Stimulated activated CD4-positive, alpha-beta T cell treated with anti-CD3 and anti-CD28 coated beads, Interleukin-1b, Interleukin-23, amount 100 ng/mL, for 1 hour (primary cell): ENCODE measurements at places on chromosomes 4 and X.

DNA sequence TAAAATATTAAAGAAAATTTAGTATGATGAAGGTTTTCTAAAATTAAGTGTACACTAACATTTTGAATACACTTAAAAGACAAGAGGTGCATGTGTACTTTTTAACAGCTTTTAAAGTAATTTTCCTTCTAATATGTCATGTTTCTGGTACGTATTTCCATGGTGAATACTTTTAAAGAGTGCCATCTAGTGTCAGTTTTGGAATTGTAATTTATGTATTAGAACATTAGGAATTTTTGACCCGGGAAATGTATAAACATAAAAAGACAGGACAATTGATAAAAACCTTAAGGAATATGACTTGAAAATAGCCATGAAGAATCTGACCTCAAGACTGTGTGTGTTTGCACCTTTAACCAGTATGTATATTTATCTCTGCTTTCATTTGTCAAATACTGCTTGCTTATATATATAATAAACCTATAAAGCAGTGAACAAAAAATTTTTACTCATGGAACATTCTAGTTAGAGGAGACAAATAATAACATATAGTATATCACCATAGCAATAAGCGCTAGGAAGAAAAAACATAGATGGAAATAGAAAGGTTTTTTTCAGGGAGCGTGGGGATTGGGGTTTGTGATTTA lies 7.2 kb downstream of the GSTCD start:
- DNase-seq: no peak

DNA sequence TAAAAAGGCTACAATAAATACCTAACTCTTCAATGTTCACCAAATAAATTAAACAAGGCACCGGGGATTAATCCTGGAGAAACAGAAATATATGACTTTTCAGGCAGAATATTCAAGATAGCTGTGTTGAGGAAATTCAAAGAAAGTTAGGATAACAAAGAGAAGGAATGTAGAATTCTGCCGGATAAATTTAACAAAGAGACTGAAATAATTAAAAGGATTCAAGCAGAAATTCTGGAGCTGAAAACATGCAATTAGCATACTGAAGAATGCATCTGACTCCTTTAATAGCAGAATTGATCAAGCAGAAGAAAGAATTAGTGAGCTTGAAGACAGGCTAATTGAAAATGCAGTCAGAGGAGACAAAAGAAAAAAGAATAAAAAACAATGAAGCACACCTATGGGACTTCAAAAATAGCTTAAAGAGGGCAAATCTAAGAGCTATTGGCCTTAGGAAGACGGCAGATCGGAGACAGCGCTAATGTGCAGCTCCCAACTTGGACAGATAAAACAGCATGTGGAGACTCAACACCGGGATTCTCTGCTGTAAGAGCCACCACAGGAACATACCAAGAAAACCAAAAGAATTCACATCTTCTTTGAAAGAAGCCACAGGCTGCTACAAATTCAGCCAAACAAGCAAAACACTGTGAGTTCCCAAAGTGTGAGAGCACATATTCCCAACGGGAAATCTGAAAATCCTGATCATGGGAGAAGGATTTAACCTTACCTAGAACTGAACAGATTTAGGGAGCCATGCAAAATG lies 1290.9 kb downstream of the PCDH18 start:
- DNase-seq: no peak

DNA sequence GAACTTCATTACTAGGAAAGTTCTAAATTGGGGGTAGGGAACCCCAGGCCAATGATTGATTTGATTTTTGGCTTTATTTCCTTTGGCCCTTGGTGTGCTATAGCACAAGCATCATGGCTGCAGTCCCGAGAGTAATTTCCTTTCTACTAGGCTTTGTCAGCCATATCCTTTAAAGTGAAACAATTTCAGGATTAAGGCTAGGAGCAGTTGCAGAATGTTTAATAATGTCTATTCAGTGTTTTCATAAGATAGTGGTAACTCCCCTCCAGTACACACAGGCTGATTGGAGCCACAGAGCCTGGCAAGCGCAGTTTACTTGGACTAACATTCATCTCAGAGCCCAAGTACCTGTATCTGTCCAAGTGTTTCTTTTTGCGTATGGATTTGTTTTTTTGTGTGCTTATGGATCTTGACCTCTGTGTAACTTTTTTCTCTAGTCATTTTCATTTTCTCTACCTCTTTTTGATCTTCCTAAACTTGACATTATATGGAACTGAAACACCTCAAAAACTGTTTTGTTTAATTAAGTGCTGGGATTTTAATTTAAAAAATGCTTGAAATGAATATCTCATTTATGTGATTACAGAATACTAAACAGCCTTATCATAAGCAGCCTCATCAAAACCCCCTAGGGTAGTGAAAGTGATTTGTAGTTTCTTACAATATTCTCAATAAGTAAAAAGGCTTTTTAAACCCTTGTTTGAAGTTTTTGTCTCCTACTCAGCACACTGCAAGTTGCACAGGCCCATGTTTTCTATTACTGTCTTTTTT lies 7.5 kb downstream of the STIM2 start:
- no peak for DNase-seq

DNA sequence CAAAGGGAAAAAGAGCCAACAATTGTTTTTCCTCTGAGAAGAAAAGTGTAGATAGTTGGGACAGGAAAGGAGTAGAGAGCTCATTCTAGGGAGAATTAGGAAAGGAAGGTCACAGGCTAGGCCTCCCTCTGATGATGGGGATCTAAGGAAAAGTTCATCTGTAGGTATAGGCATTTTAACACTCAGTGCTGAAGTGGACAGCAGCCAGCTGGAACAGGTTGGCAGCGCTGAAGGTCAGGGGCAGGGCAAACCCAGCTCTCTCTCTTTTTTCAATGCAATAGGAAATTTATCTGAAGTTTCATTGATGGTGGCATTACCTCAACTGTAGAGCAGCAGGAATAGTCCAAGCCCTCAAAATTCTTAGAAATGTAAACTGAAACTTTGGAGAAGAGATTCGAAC lies 98.5 kb upstream of the ETNPPL start:
- DNase-seq: no peak

DNA sequence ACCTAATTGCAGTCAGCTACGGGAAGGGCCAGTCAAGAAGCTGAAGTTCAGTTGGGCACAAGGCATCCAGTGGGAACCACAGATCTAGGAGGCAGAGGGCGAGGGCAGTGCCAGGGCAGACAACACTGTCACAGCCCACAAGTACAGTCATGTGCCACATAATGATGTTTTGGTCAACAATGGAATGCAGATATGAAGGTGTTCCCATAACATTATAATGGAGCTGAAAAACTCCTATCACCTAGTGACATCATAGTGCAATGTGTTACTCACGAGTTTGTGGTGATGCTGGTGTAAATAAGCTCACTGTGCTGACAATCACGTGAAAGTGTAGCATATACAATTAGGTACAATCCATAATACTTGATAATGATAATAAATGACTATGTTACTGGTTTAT lies 4.5 kb upstream of the TMEM255A start:
- no peak for DNase-seq

DNA sequence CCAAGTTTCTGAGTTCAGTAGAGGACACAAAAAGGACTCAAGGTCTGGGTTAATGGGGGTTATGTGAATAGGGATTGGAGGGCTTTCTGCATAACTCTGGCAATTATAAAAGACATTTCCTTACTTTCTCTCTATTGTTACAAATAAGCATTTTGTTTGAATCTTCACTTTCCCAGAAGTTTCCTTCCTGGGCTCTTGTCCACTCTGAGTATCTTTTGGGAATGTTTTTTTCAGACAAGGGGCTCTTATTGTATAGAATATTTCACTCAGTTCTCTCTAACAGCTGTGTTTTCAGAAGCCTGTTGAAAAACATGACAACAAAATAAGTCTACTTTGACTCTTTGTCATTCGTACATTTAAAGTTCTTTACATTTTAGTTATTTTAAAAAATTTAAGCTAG lies 57.6 kb upstream of the MAP9 start:
- DNase-seq: no peak

DNA sequence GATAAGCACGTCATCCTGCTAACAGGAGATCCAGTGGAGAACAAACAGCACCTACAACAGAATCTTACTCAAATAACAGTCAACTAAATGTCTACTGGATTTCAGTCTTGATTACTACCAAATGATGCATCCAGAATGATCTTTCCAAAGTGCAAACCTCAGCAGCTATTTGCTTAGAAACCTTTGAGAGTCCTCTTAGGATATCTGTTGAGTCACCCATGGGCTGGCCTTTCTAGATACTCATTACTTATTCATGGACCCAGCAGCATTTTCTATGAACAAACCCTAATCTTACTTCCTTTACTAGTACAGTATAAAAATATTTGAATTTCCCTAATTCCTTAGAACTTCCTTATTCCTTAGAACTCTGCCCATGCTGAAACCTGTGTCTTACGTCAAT lies 118.5 kb upstream of the PABPC4L start:
- DNase-seq: no peak

- DNase-seq: no peak
Measured at GRCh38 chrX:54776987-54777672, 20.9 kb downstream of the ITIH6 start.

- no peak for DNase-seq
Measured at GRCh38 chr4:4379540-4380087, 7.3 kb upstream of the NSG1 start.

DNA sequence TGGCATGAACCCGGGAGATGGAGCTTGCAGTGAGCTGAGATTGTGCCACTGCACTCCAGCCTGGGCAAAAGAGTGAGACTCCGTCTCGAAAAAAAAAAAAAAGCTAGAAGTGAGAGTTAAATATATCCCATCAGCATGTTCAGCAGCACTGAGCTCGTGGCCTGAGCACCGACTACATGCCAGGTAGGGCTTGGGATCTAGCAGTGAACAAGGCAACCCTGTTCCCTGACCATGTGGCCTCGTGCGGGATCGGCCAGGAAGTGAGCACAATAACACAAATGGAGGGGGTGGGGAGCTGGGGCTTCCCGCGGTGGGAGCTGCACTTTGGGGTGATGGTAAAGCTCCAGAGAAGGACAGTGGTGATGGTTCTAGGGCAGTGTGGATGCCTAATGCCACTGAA lies 193.7 kb upstream of the PSAPL1 start:
- no peak for DNase-seq

GRCh38 chr4:129641179-129641578 lies 545.2 kb downstream of the C4orf33 start:
- DNase-seq: no peak

DNA sequence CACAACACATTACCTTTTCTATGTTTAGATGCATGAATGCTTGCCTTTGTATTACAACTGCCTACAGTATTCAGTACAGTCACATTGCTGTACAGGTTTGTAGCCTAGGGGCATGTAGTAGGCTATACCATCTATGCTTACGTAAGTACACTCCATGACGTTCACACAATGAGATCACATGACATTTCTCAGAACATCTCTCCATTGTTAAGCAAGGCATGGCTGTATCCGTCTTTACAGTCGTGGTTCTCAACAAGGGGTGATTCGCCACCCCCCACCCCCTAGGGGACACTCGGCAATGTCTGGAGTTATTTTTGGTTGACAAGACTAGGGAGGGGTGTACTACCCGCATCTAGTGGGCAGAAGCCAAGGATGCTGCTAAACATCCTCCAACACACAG lies 12.1 kb downstream of the CD99L2 start:
- DNase-seq: no peak

DNA sequence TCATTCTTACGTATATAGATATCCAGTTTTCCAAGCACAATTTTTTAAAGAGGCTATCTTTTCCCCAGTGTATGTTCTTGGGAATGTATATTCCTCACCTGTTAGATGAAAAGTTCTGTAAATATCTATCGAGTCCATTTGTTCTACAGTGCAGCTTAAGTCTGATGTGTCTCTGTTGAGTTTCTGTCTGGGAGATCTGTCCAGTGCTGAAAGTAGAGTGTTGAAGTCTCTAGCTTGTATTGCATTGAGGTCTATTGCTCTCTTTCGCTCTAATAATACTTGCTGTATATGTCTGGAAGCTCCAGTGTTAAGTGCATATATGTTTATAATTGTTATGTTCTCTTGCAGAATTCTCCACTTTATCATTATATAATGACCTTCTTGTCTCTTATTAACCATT lies 373.1 kb downstream of the PPARGC1A start:
- no peak for DNase-seq

- DNase-seq: no peak
Measured at GRCh38 chr4:138658518-138658917, 357.1 kb upstream of the NOCT start.

GRCh38 chrX:46831765-46832327 lies 5.0 kb upstream of the RP2 start:
- no peak for DNase-seq

- no peak for DNase-seq
Measured at GRCh38 chr4:5750946-5751665, 40.1 kb downstream of the EVC start.

DNA sequence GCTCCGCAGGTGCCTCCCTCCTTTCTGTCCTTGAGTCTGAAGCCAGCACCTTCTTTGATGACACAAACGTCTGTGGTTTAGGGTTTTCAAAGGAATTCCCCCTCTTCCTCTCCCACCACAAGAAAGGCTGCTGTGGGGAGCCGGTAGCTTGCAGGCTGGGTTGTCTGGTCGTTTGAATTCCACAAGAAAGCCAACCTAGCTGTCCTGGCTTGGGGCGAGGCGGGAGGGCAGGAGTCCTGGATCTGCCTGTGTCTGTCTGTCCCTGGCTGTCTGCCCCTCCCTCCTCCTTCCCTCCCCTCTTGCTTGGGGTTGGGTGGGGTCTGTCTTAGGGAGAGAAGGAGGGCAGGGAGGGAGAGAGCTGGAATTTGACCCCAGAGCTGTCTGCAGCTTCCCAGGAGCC lies 56.3 kb downstream of the SHROOM2 start:
- DNase-seq: no peak

DNA sequence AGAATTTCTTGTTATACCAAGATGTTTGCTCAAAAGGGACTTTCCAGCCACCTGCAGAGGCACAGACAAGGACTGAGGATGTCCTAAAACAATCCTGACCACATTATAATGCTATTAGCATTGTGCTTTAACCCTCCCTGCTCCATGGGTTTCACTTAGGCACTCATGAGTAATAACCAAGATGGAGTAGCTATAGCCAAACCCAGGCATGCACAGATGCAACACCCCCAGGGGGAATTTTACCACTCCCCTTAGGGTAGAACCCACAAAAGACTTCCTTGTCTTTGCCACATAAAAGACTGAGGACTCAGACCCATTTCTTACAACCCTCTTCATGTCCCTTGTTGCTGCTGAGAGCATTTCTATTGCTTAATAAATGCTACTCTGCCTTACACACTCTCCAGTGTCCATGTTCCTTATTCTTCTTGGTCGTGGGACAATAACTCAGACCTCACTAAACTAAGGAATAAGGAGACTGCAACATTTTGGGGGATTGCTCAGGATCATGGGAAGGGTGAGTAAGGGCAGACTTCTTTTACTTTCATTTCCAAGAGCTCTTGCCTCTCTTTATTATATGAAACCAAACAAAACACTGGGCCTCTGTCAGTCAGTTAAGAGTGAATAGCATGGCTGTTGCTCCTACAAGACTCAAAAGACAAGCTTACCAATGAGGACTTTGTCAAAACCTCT lies 103.5 kb downstream of the TECRL start:
- no peak for DNase-seq

DNA sequence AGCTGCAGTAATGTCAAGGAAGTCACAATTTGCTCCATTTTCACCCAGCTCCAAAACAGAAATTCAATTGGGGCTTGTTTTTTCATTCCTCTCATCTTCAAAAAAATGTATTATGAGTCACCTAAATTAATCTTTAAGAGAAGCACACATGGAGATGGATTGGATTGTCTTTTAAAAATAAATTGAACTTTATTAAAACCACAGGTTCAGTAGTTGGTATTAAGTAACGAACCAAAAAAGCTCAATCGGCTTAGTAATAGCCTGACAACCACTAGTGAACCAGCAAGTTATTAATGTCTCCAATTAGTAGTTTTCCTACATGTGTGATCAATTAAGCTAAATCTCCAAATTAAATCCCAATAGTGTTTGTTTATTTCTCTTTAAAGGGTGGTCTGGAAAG lies 283.5 kb upstream of the GIMD1 start:
- DNase-seq: no peak
